ENCODE measurements at places on chromosomes 1 and 21.
A peak's percentile ranks its signal among the peaks of the same experiment; 100 is the strongest.

DNA sequence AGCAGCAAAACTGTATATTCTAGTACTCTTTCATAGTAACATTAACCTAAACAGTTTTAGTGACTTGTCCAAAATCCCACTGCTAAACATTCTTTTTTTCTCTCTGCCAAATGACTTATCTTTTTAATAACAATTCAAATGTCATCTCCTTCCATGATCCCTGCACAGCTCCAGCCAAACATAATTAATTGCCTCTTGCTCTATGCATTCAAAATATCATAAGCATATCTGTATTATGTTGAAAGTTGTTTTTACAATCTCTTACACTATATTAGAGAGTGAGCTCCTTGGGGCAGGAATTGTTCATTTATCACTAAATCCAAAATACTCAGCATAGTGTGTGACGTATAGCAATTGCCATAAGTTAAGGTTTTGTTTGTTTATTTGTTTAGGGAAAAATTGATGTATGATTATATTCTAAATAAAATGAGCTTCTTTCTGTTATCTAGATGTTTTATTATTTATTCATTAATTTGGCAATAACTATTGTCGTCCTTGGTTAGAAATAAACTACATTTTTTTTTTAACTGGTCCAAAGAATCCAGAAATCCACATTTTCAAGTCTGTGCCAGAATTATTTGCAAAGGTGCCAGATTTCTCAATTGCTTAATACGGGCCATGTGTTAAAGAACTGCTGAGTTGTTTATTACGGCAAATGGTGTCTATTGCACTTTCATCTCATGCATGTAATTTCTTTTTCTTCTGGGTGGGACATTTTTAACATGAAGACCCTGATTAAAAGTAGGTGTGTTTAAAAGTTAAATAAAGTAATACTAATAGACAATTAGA is 577.2 kb upstream of the ZRANB2 start:
- DNase-seq, result peak; percentile 77

DNA sequence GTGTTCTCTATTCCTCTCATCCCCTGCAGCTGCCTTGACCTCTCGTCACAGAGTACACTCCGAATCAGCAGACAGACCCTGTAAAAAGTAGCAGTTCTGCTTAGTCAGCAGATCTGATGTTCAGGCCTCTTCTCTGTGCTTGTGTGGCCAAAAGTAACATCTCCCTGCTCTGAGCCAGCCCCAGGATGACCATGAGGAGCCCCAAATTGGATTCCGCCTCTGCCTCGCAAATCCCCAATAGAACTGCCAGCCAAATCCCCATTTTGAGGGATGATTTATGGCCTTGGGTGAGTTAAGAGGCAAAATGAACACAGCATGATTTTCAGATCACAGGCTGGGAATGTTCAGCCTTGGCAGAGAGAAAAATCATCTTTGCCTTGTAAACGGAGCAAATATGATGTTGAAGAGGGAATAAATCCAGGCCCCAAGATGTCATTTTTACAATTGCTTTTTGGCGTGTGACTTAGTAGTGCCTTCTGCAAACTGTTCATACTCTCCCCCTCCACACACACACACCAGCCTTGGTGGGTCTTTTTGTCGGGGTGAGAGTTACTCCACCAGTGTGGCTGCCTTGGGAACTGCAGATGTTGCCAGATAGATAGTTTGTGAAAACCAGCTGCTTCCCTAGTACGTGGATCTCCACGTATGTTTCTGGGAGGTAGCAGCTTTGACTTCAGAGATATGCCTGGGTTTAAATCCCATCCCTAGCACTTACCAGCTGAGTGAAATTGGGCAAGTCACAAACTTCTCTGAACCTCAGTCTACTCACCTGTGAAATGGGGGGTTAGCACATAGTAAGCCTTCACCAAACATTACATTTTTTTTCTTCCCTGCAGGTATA is 77.8 kb downstream of the MAN1C1 start:
- peak; percentile 47 for DNase-seq

GRCh38 chr1:247747616-247748015 is 325 bp downstream of the OR14A2 start:
- no peak for DNase-seq

- no peak for DNase-seq
These were observed 39.5 kb downstream of the LCA5L start for GRCh38 chr21:39406065-39406464.

DNA sequence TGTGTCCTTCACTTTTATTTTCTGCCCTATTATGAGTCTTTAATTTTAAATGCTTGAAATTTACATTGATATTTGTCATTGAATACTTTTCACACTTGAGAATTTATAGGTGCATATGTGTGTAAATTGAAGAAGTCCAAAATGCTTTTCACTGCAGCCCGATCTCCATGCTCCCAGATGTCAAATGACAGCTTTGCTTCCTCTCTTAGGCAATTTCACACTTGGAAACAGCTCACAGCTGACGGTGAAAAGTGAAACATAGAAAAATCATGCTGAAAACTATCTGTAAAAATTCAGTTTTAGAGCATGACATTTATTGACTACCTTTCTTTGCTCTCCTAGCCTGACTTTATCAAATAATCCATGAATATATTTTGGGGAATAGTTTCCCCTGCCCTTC is 196.0 kb downstream of the RPS6KC1 start:
- no peak for DNase-seq

DNA sequence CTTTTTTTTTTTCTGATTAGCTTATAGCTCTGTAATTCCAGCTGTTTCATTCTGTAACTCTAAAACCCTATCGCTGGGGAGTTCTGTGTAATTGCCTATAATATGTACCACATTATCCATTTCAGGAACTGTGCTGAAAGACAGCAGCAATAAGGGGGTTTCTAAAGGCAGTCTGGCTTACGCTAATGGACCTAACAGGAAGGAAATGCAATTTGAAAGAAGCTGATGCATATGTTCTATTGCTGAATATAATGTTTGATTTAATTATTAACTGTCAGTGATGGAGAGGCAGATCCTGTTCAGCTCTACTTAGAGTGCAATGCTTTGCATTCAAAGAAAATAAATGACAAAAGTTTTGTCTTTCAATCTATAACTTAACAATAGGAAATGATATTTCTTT is 209.4 kb upstream of the SNX7 start:
- DNase-seq, result no peak

DNA sequence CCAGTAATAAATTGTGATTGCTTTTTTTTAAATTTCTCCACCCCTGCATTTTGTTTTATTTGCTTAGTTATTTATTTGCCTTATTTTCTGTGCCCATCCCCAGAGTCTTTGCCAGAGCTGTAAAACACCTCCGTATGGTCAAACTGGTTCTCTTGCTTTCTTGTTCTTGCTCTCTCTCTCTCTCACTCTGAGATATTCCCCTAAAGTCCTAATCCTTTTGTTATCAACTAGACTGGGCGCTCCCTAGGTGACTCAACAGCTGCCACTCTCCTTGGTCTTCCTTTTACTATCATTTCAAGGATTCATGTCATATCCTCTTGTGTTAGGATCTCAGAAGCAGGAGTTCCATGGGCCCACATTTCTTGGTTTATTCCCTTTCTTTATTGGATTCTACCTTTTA is 160.0 kb downstream of the PRDM2 start:
- no peak for DNase-seq

- no peak for DNase-seq
These were observed 76.2 kb downstream of the DISC1 start for GRCh38 chr1:231702804-231703203.

DNA sequence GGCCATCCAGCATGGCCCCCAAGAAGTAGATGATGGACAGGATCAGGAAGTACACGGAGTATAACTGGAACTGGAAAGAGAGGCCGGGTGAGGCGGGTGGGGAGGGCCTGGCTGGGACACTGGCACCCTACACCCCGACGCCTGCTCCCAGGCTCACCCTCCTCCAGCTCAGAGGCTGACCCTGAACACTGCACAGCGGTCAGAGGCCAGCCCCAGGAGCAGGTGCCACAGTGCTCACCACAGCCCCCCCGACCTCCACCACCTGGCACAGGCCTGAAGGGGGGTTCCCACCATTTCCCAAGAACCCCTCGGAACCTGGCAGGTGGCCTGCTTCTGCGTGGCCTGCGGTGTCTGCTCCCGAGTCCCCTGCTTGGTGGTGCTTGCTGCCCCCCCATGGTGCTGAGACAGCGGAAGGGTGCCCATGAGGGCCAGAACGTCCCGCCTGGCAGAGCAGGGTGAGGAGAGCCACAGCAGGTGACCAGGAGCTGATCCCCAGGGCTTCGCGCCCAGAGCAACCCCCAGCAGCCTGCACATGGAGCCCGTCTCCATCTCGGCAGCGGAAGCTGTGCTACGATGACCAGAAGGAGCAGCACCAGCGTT is 26.1 kb downstream of the SLC19A1 start:
- no peak for DNase-seq

DNA sequence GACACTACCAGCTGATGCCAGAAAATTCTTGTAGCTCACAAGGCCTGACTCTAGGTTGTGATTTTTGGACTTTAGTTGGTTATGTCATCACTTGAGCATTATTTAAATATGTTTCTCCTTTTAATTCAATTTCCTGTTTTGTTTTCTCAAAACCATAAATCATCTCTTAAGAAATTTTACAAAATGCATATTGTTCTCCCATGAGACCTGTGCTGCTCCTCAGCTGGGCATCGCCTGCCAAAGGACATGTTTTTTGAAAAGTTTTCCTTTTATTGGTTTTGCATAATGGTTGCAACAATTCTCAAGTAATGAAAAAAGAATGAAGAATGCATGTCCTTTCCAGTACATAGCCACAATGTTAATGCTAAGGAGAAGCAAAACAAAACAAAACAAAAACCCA is 204.7 kb upstream of the LYPLAL1 start:
- DNase-seq, result peak; percentile 17

DNA sequence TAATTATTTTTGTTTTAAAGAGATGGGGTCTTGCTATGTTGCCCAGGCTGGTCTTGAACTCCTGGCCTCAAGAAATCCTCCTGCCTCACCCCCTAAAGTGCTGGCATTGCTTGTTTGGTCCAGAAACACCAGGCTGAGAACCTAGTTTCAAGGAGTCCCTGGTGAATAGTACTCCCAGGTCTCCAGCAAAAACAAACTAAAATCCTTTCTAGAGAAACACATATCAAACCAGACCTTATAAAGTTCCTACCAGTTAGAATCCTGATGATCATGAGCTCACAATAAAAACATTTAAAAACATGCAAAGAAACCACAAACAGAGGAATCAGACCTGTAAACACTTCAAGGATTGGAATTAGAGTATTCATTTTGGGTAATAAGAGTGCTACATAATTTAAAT is 34.4 kb upstream of the PADI1 start:
- no peak for DNase-seq

GRCh38 chr1:93758842-93759515 is 77.3 kb upstream of the BCAR3 start:
- DNase-seq, result peak; percentile 58

GRCh38 chr1:215888159-215888558 is 321.1 kb downstream of the KCTD3 start:
- DNase-seq, result no peak

- DNase-seq, result no peak
These were observed 48.7 kb upstream of the TNR start for GRCh38 chr1:175792136-175792535.

- no peak for DNase-seq
These were observed 220.1 kb downstream of the SDCCAG8 start for GRCh38 chr1:243475966-243476365.

- DNase-seq, result no peak
These were observed 18.2 kb downstream of the CNTN2 start for GRCh38 chr1:205061227-205061626.

DNA sequence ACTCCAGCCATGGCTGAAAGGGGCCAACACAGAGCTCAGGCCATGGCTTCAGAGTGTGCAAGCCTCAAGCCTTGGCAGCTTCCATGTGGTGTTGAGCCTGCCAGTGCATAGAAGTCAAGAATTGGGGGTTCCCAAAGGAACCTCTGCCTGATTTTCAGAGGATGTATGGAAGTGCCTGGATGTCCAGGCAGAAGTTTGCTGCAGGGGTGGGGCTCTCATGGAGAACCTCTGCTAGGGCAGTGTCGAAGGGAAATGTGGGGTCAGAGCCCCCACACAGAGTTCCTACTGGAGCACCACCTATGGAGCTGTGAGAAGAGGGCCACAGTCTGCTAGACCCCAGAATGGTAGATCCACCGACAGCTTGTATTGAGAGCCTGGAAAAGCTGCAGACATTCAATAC is 29.8 kb upstream of the CD55 start:
- no peak for DNase-seq

DNA sequence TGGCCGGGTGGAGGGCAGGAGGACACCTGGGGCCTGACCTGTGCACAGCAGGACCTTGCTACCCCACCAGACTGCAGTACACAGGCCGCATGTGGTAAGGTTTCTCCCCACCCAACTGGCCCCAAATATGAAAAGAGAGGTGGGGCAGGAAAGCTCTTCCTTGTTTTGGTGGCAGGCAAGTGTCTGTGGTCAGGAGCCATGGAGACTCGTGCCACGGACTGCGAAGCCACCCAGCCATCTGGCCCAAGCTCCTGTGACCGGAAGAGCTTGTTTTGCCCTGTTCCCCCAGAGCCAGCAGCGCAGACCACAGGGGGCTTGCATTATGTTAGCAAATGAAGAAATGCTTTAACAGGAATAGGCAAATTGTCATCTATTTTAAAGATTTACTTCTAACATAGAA is 54.9 kb downstream of the OLIG1 start:
- no peak for DNase-seq

DNA sequence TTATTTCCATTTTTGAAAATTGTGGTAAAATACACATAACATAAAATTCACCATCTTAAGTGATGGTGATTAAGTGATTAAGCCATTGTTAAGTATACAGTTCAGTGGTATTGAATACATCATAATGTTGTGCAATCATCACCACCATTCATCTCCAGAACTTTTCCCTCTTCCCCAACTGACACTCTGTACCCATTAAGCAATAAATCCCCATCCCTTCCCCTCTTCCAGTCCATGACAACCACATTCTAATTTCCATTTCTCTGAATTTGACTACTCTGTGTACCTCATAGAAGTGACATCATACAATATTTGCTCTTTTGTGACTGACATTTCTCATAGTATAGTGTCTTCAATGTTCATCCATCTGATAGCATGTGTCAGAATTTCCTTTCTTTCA is 124.8 kb downstream of the DISC1 start:
- DNase-seq, result no peak

DNA sequence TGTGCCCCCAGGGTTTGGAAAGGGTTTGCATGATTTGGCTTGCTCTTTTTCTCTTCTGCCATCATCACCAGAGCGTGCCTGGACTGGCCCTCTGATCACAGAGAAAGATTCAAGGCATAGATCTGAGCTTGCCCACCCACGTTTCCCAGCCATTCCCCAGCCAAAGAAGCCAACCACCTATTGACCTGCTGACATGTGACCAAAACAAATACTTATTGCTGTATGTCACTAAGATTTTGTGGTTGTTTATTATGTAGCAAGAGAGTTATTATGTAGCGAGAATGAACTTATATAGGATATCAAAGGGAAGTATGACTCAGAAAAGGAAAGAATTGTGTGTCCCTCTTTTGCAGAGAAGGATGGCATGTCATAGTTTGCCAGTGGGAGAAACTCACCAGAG is 59.9 kb downstream of the UBE2U start:
- no peak for DNase-seq

GRCh38 chr1:207748737-207749528 is 2.9 kb upstream of the CD46 start:
- no peak for DNase-seq

- DNase-seq, result no peak
These were observed 4.1 kb upstream of the NPPB start for GRCh38 chr1:11862890-11863289.

- DNase-seq, result no peak
These were observed 8.9 kb downstream of the CSRP1 start for GRCh38 chr1:201497935-201498509.
